ENCODE measurements at places on chromosomes 11 and 22. TPM values are rescaled to one million over a fixed set of nuclear protein-coding genes. Genes with fewer than 3 reads are reported as not detected.

Gene GLB1L2
- 16.8 TPM for total RNA-seq

- H3K27ac ChIP-seq: no peak overlapping the region
- H3K36me3 ChIP-seq: no peaks in the 10 kb centered on the region
- no peaks in the 10 kb centered on the region for H3K4me1 ChIP-seq
- no peak overlapping the region for H3K4me3 ChIP-seq
Observed at GRCh38 chr22:17396516-17396915, 27.3 kb downstream of the CECR2 start.

DNA sequence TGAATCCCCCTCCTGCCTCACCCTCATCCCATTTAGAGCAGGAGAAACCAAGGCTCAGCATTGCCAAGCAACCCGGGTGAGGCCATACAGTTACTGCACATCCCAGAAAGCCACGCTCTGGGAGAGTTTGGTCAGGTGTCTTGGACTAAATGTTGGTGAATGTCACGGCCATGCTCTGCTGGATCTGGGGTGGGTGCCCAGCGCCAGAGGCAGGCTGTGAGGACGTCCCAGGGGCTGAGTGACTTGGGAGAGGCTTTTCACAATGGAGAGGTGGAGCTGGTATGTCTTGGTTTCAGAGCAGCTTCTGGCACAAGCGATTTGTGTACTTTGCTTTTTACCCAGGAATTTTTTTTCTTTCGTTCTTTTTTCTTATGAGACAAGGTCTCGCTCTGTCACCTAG, 6.6 kb downstream of the SERHL2 start:
- no peak overlapping the region for H3K4me3 ChIP-seq
- no peaks in the 10 kb centered on the region for H3K27me3 ChIP-seq
- H3K27ac ChIP-seq: no peak overlapping the region
- DNase-seq: no peak

DNA sequence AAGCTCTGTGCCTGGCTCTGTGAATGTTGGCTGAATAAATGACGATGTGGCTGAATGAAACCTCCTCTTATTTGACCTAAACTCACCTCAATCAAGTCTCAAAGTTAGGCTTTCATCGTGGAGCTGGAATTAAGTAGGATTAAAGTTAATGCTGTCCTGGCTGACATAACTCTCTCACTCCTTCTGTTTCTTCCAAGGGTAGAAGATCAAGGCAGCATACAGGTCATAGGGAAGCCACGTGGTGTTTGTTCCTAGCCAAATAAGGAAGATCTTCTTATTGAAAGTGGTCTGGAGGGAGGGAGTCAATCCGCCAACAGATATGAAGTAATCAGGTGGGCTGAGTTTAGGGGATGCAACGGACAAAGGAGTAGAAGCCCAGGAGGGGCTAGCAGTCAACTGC, 59.5 kb downstream of the TRIM29 start:
- H3K4me3 ChIP-seq: no peak overlapping the region
- no peak overlapping the region for H3K27ac ChIP-seq
- no peaks in the 10 kb centered on the region for H3K4me1 ChIP-seq
- H3K36me3 ChIP-seq: no peaks in the 10 kb centered on the region
- DNase-seq: no peak

DNA sequence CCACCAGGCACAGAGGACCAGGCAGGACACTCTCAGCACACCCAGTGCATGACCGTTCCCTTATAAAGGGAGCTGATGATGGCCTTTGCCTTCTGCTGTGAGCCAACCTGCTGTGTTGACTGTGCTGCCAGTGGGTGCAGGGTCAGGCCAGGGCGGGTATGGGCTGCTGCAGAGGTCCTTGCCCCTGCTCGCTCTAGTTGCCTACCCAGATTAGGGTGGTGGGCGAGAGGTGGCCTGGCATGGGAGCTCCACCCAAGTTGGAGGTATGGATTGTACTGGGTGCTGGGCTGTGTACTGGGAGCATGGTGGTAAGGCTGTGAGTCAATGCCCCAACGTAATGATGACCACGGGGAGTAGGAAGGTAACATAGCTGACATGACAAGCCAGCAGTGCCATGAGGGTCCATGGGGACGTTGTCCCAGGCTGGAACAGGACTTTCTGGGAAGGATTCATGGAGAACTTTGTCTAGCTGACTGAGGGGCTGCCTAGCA, 24.5 kb upstream of the CYP2D6 start:
- DNase-seq: no peak
- H3K36me3 ChIP-seq: no peaks in the 10 kb centered on the region
- H3K27ac ChIP-seq: no peak overlapping the region

Gene ADAMTS8
- not detected for total RNA-seq

Gene MUC5AC
- total RNA-seq: under 0.01 TPM

GRCh38 chr11:119729951-119730613, 1.1 kb upstream of the NECTIN1 start:
- no peaks in the 10 kb centered on the region for H3K36me3 ChIP-seq
- peaks cover 25% of the 10 kb centered on the region for H3K4me1 ChIP-seq
- H3K27me3 ChIP-seq: peaks cover 24% of the 10 kb centered on the region
- H3K27ac ChIP-seq: no peak overlapping the region

- H3K36me3 ChIP-seq: peaks cover 66% of the 10 kb centered on the region
- no peak overlapping the region for H3K27ac ChIP-seq
- no peak overlapping the region for H3K4me3 ChIP-seq
Observed at GRCh38 chr22:20029550-20030225, 8.8 kb downstream of the TANGO2 start.

GRCh38 chr11:74566146-74566960, 26.0 kb upstream of the POLD3 start:
- H3K4me1 ChIP-seq: no peaks in the 10 kb centered on the region
- no peak for DNase-seq
- H3K27ac ChIP-seq: no peak overlapping the region
- no peak overlapping the region for H3K4me3 ChIP-seq

- no peak overlapping the region for H3K27ac ChIP-seq
- H3K4me1 ChIP-seq: peaks cover 22% of the 10 kb centered on the region
- peaks cover 72% of the 10 kb centered on the region for H3K36me3 ChIP-seq
Observed at GRCh38 chr11:65864706-65865471, 4.7 kb downstream of the MUS81 start.

Data from K562 (cell line).